ENCODE measurements at places on chromosomes 2 and 18.

- DNase-seq = no peak
These were observed 134.1 kb upstream of the CREB1 start for GRCh38 chr2:207395535-207396251.

- no peak for DNase-seq
These were observed 2.6 kb downstream of the GCG start for GRCh38 chr2:162149466-162149865.

GRCh38 chr18:22609642-22610041 lies 191.9 kb upstream of the CTAGE1 start:
- no peak for DNase-seq

DNA sequence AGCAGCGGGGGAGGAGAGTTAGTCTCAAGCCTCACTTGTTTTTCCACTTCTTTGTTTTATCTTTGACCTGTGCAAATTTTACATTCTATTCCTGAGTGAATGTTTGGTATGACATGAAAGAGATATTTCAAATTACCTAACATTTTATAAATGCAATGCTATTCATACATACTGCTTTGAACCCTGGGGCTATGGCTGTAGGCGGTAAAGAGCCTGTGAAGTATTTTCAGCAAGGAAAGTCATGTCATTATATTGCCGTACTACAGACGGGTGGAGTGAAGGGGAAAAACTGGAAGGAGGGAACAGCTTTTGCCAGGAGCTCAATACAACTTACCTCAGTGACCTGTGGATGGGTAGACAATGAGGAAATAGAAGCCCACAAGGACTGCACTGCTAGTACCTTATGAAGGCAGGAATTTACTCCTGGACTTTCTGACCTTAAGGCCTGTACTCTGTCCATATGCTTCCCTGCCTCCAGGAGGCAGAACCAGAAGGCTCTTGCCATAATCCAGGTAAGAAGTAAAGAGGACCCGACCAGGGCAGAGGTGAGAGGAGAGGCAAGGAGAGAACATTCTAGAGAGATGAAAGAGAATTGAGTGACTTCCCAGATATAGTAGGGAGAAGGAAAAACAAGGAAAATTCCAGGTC lies 28.4 kb upstream of the TET3 start:
- DNase-seq = no peak

GRCh38 chr2:11073251-11073650 lies 82.0 kb upstream of the SLC66A3 start:
- no peak for DNase-seq

All from T follicular helper cell (primary cell).